Immature natural killer cell (primary cell): ENCODE measurements at places on chromosomes 16 and 17. TPM values are rescaled to one million over a fixed set of nuclear protein-coding genes. Genes with fewer than 3 reads are reported as not detected.

The HEXIM2 gene
- polyA plus RNA-seq, result 1.9 TPM

The MT1H gene
- not detected for polyA plus RNA-seq

The HS3ST2 gene
- not detected for polyA plus RNA-seq

GRCh38 chr17:1999557-2000251 lies 25.4 kb downstream of the RTN4RL1 start:
- H3K36me3 ChIP-seq, result no peaks in the 10 kb centered on the region
- peaks cover 7% of the 10 kb centered on the region for H3K4me1 ChIP-seq
- no peak overlapping the region for H3K27ac ChIP-seq
- peaks cover 19% of the 10 kb centered on the region for H3K27me3 ChIP-seq
- no peak for DNase-seq
- peak overlapping the region; percentile 66 for H3K4me3 ChIP-seq

DNA sequence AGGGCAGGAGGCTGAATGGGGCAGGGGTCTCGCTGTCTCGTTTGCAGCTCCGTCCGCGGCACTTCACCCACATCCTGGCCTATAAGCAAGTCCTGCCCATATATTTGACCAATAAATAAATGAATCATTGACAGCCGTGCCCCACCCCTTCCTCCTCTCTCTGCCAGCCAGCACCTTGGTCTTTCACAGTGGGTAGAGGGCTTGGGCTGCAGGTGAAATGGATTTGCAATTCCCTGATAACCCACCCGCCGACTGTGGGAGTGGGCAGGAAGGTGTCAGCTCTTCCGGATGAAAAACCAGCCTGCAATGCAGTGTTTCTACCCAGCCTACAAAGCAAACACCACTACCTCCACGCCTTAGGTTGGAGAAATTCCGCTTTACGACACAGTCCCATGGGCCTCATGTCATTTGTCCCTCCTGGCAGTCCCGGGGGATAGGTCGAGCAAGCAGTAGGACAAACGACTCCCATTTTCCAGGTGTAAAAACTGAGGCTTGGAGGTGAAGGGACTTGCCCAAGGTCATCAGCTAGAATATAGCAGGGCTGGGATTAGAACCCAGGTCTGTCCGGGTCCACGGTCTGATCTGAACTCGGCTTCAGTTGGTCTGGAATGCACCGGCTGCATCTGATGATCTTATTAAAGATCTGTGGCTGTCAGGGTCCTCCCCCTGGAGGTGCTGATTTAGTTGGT lies 79.0 kb downstream of the ABCC1 start:
- DNase-seq, result no peak
- peak overlapping the region; percentile 26 for H3K4me3 ChIP-seq
- peaks cover 3% of the 10 kb centered on the region for H3K27me3 ChIP-seq
- peak overlapping the region; percentile 6 for H3K27ac ChIP-seq
- peaks cover 28% of the 10 kb centered on the region for H3K4me1 ChIP-seq
- no peaks in the 10 kb centered on the region for H3K36me3 ChIP-seq

GRCh38 chr17:330993-331701 lies 21.5 kb downstream of the RPH3AL start:
- H3K4me1 ChIP-seq, result peaks cover 22% of the 10 kb centered on the region
- peak; percentile 11 for DNase-seq
- H3K4me3 ChIP-seq, result peak overlapping the region; percentile 62
- peak overlapping the region; percentile 31 for H3K27ac ChIP-seq
- H3K36me3 ChIP-seq, result peaks cover 9% of the 10 kb centered on the region

- H3K4me1 ChIP-seq, result no peaks in the 10 kb centered on the region
- no peak overlapping the region for H3K27ac ChIP-seq
- DNase-seq, result no peak
- peaks cover 3% of the 10 kb centered on the region for H3K27me3 ChIP-seq
- no peak overlapping the region for H3K4me3 ChIP-seq
- H3K36me3 ChIP-seq, result peaks cover 6% of the 10 kb centered on the region
Observed at GRCh38 chr17:72609501-72609900, 483.0 kb downstream of the SLC39A11 start.

DNA sequence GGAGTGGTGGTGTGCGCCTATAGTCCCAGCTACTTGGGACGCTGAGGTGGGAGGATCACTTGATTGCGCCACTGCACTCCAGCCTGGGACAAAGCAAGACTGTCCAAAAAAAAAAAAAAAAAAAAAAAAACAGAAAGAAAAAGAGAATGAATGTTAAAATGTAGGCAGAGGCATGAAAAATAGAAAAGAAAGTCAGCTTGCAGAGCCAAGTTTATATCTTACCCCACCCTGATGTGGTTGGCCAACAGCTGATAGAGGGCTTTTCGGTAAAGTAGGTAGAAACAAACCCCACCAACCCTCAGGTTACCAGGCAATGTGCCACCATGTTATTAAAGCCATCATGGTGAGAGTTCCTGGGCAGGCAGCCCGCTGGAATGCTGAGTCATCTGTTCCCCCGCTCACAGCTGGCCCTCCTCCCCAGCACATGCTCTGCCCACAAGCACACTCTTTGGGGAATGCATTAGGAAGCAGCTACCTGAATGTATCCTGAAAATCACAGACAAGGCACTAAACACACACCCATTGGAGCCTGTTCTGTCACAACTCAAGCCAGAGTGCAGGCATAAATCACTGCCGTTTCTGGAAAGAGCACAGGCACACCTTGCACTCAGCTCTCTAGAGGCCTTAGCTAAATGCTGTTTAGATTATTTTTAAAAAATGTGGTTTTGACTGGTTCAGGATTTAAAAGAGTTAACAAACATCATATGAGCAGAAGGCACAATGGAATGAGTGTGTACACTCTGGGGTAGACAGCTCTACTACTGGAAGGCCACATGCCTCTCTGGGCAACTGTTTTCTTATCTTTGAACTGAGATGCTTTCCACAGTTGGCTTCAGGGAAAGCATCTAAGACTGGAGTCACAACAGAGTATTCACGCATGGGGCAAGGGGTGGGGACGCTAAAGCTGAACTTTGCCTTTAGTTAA lies 128.5 kb downstream of the PARN start:
- H3K4me3 ChIP-seq, result no peak overlapping the region
- no peak for DNase-seq
- H3K36me3 ChIP-seq, result no peaks in the 10 kb centered on the region
- peaks cover 24% of the 10 kb centered on the region for H3K4me1 ChIP-seq
- no peaks in the 10 kb centered on the region for H3K27me3 ChIP-seq

- H3K27me3 ChIP-seq, result no peaks in the 10 kb centered on the region
- no peaks in the 10 kb centered on the region for H3K36me3 ChIP-seq
- peaks cover 5% of the 10 kb centered on the region for H3K4me1 ChIP-seq
- H3K4me3 ChIP-seq, result no peak overlapping the region
Observed at GRCh38 chr16:57262841-57263540, 17.9 kb downstream of the ARL2BP start.

- no peaks in the 10 kb centered on the region for H3K27me3 ChIP-seq
- no peak overlapping the region for H3K4me3 ChIP-seq
- no peaks in the 10 kb centered on the region for H3K36me3 ChIP-seq
- no peak overlapping the region for H3K27ac ChIP-seq
- no peak for DNase-seq
- peaks cover 1% of the 10 kb centered on the region for H3K4me1 ChIP-seq
Observed at GRCh38 chr17:31089471-31089870, 5.3 kb upstream of the NF1 start.

- H3K36me3 ChIP-seq, result no peaks in the 10 kb centered on the region
- H3K27ac ChIP-seq, result no peak overlapping the region
- DNase-seq, result no peak
- no peak overlapping the region for H3K4me3 ChIP-seq
- H3K27me3 ChIP-seq, result peaks cover 3% of the 10 kb centered on the region
- H3K4me1 ChIP-seq, result peaks cover 9% of the 10 kb centered on the region
Observed at GRCh38 chr17:66810951-66811682, 23.8 kb upstream of the CACNG5 start.

DNA sequence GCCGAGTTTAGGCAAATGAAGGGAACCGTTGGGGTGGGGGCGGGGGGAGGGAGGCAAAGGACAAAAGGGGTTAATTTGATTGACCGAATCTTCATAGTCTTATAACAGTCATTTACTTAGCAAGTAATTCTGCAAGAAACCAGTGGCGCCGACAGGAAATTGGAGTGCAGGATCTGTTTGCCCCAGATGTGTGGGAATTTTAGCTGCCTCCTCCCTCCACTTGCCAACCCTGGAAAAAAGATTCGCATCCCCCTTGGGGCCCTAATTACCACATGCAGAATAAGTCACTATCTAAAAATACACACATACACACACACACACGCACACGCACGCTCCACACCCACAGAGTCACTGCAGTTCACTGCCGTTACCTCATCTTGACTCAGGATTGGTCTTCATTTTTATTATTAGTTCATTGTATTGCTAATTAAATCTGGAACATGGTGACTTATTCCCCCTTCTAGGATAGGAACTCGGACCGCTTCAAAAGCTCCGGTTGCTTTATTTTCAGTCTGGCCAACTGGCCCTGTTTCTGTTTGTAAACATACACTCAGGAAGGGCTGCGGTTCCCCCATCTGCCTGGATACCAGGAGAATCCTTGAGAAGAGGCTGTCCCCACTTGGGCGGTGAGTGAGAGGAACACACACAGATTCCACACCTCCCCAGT lies 241.6 kb upstream of the SALL1 start:
- H3K4me1 ChIP-seq, result no peaks in the 10 kb centered on the region
- no peaks in the 10 kb centered on the region for H3K36me3 ChIP-seq
- no peaks in the 10 kb centered on the region for H3K27me3 ChIP-seq
- DNase-seq, result no peak

DNA sequence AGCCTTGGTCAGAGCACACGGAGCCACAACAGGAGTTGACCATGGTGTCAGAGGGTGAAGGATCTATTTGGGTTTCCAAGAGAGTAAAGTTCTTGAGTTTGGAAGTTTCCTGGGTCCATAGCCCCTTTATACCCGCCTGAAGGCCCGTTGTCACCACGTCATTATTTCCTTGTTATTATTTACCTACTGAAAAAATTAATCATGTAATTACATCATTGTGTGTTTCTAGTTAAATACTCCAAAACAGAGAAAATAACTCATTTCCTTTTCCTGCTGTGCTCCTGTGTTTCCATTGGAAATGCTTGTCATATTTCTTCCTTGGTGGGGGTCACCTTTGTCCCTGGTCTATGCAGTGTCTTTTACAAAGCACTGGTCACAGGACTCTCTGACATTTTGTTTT lies at the start of gene KRTAP4-8:
Gene KRTAP4-8 (minus strand): TSS at position 101 of the 400 bp plus-strand sequence. CDS start 58 bp downstream, at position 43.
- no peaks in the 10 kb centered on the region for H3K4me1 ChIP-seq
- H3K36me3 ChIP-seq, result no peaks in the 10 kb centered on the region
- no peak for DNase-seq
- H3K4me3 ChIP-seq, result no peak within 1 kb of the TSS

- no peak overlapping the region for H3K4me3 ChIP-seq
- H3K27me3 ChIP-seq, result no peaks in the 10 kb centered on the region
- H3K4me1 ChIP-seq, result peaks cover 5% of the 10 kb centered on the region
- H3K36me3 ChIP-seq, result no peaks in the 10 kb centered on the region
- no peak for DNase-seq
- H3K27ac ChIP-seq, result no peak overlapping the region
Observed at GRCh38 chr16:53895851-53896250, 191.9 kb downstream of the FTO start.

- peaks cover 24% of the 10 kb centered on the region for H3K36me3 ChIP-seq
- no peak overlapping the region for H3K4me3 ChIP-seq
- no peak for DNase-seq
- H3K4me1 ChIP-seq, result no peaks in the 10 kb centered on the region
Observed at GRCh38 chr17:56863974-56864373, 30.0 kb downstream of the DGKE start.

- no peak overlapping the region for H3K4me3 ChIP-seq
- DNase-seq, result no peak
- H3K27ac ChIP-seq, result no peak overlapping the region
Observed at GRCh38 chr16:79563921-79564320, 36.6 kb downstream of the MAF start.

- peak overlapping the region; percentile 69 for H3K27ac ChIP-seq
- DNase-seq, result peak; percentile 60
- H3K4me1 ChIP-seq, result peaks cover 27% of the 10 kb centered on the region
- H3K36me3 ChIP-seq, result no peaks in the 10 kb centered on the region
- H3K4me3 ChIP-seq, result no peak overlapping the region
Observed at GRCh38 chr17:18033442-18034099, 5.4 kb downstream of the ATPAF2 start.

- H3K4me3 ChIP-seq, result no peak overlapping the region
- H3K27ac ChIP-seq, result no peak overlapping the region
- no peaks in the 10 kb centered on the region for H3K27me3 ChIP-seq
- H3K36me3 ChIP-seq, result peaks cover under 1% of the 10 kb centered on the region
- DNase-seq, result no peak
- peaks cover 4% of the 10 kb centered on the region for H3K4me1 ChIP-seq
Observed at GRCh38 chr16:69240331-69240730, 53.4 kb downstream of the SNTB2 start.

GRCh38 chr17:10266296-10266876 lies 68.0 kb upstream of the GAS7 start:
- H3K27me3 ChIP-seq, result no peaks in the 10 kb centered on the region
- no peak overlapping the region for H3K27ac ChIP-seq
- no peaks in the 10 kb centered on the region for H3K36me3 ChIP-seq
- no peak overlapping the region for H3K4me3 ChIP-seq
- no peak for DNase-seq

DNA sequence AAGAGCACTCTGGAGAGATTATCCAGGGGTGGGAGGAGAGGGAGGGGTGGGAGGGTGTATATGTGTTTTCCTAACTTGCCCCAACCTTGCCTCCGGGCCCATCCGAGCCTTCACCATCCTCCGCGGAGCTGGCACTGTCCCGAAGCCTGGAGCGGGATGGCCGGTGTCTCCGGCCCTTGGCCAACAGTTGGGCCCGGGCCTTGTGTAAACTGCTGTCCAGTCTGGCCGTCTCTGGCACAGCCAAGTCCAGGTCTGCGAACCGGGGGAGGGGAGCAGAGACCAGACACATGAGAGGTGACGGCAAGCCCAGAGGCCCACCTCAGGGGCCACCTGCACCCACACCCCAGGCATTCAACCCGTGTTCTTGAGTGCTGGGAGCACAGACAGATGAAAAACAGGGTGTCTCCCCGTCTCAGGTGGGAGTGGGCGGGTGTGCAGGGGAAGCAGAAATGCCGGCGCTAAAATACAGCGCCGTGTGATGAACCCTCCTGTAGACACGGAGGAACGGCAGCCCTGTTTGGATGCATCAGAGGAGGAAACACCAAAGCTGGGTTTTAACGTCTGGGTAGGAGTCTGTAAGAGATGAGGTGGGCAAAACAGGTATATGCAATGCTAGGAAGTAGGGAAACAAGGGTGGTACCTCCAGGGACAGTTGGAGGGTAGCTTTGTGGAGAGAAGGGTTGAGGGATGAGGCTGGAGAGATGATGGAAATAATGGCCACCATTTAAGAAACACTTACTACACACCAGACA lies 11.7 kb downstream of the SAMD14 start:
- H3K27ac ChIP-seq, result no peak overlapping the region
- peaks cover 5% of the 10 kb centered on the region for H3K4me1 ChIP-seq
- H3K36me3 ChIP-seq, result no peaks in the 10 kb centered on the region
- H3K27me3 ChIP-seq, result peaks cover 32% of the 10 kb centered on the region
- H3K4me3 ChIP-seq, result peak overlapping the region; percentile 36

DNA sequence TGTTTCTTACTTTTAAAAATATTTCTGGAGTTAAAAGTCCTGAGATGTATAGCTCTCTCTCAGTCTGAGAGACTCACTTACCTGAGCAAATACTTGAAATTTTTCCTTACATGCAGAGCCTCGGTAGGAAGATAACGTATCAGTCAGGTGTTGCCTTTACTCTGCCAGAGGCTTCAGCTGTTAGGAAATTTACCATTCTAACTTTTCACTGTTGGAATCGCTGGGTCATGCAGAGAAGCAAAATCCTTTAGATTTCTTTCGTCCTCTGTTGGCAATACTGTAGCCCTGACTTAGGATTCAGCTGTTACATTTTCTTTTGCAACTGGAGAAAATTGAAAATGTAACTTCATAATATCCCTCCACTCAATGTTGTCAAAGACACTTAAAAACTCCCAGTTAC lies 20.0 kb upstream of the KCNJ16 start:
- H3K4me1 ChIP-seq, result no peaks in the 10 kb centered on the region
- no peak overlapping the region for H3K4me3 ChIP-seq
- H3K27me3 ChIP-seq, result no peaks in the 10 kb centered on the region
- no peak overlapping the region for H3K27ac ChIP-seq

- no peaks in the 10 kb centered on the region for H3K27me3 ChIP-seq
- H3K4me3 ChIP-seq, result no peak overlapping the region
- H3K36me3 ChIP-seq, result peaks cover 19% of the 10 kb centered on the region
- peaks cover 11% of the 10 kb centered on the region for H3K4me1 ChIP-seq
- no peak for DNase-seq
Observed at GRCh38 chr17:51298508-51299371, 38.4 kb downstream of the UTP18 start.
